ENCODE measurements at places on chromosomes 2 and 18.
A peak's percentile ranks its signal among the peaks of the same experiment; 100 is the strongest.

GRCh38 chr2:74096052-74096451, 51.7 kb downstream of the BOLA3 start:
- no peak for DNase-seq

DNA sequence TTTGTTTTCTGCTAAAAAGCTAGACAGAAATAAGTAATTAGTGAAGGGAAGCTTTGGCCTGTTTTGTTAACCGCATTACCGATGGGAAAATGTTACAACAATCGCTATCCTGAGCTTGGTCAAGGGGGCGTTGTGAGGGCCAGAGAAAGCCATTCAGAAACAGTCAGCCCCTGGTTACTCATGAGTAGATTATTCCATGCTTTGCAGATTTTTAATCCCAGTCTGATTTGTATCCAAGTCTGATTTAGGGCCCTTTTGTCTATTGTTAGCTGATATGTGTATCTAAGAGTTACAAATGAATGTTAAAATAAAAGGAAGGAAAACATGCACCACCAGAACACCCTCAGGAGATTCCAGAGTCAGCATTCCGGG, 99.1 kb downstream of the PRPF40A start:
- DNase-seq, result no peak

DNA sequence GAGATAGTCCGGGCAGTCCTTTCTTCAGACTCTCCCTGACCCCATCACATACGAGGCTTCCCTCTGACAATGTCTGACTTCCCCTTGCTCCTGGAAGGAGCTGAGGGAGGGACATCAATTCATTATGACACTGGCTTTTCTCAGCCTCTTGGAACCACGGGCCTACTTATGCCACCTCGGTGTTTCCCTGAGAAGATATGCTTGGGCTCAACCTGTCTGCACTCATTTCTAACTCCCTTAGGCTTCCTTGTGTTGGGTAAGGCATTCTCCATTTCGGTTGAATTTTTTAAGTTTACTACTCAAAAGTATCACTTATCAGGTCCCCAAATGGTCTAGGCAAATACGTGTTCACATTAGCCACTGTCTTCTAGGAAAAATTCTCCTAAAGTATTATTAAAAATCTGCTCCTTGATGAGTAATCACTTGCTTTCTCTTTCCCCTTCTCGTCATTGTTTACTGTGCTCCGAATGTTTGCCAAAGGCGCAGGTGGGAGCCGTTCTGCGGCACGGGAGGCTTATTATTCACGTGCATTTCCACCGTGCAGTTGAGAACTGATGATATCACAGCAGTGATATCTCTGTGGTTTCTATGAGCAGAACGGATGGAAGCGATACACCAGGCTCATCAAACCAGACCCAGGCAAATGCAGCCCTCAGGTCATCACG, 33.1 kb downstream of the ARL4C start:
- DNase-seq, result peak; percentile 60

DNA sequence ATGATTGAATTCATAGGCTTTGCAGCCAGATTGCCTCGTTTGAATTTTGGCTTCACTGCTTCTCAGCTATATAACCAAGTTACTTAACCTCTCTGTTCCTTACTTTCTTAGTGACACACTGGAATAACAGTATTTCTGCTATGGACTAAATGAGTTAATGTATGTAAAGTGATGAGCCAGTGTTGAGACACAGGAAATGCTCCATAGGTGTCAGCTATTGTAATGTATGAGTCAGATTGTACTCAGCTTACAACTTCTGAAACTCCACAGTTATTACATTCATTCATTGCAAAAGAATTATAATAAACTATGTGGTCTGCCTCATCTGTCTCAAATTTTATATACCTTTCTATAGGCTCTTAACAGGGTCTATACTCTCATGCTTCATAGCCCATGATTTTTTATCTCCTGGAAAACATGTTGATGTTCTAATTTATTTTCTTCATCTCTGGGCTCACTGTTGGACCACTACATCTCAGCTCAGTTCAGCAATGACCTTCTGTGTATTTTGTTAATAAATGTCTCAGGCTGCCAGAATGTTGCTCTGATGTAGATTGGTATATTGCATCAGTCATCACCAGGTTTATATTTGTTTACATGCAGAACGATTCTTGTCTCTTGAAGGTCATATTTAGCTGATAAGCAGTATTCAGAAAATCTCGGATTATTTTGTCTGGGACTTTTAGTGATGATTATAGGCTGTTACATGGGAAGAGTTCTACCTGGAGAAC, 76.2 kb downstream of the MAP3K20 start:
- DNase-seq, result no peak
